ENCODE measurements at places on chromosomes 4 and X.
A peak's percentile ranks its signal among the peaks of the same experiment; 100 is the strongest.

- DNase-seq = no peak
These were observed 2.2 kb upstream of the XAGE3 start for GRCh38 chrX:52870046-52870445.

DNA sequence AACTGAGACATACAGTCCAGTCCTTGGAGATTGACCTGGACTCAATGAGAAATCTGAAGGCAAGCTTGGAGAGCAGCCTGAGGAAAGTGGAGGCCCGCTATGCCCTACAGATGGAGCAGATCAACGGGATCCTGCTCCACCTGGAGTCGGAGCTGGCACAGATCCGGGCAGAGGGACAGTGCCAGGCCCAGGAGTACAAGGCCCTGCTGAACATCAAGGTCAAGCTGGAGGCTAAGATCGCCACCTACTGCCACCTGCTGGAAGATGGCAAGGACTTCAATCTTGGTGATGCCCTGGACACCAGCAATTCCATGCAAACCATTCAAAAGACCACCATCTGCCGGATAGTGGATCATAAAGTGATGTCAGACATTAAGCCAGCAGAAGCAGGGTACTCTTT is 20.4 kb upstream of the FRMPD3 start:
- DNase-seq = peak; percentile 14

DNA sequence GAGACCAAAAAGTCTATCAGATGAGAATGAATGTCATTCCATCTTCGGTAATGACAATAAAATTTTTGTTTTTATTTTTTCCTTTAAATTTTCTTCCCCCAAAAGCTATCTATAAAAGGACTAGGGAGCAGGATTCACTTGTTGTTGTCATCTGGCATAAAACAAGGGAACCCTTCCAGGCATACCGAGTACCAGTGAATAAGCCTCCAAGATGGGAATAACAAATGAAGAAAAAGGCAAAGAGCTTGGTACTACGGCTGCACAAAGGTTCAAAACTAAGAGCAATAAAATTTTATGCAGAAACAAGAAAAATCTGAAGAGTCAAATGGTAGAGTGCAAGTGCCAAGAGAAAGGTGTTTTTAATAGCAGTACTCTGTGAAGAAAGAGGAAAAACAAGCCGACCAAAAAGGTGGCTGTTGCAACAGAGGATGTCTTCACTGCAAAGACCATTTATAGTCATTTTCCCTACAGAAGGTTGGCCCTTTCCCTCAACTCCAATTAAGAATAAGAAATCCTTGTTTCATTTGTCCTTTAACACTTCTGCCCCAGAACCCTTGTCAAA is 25.8 kb downstream of the PPP3CA start:
- no peak for DNase-seq

DNA sequence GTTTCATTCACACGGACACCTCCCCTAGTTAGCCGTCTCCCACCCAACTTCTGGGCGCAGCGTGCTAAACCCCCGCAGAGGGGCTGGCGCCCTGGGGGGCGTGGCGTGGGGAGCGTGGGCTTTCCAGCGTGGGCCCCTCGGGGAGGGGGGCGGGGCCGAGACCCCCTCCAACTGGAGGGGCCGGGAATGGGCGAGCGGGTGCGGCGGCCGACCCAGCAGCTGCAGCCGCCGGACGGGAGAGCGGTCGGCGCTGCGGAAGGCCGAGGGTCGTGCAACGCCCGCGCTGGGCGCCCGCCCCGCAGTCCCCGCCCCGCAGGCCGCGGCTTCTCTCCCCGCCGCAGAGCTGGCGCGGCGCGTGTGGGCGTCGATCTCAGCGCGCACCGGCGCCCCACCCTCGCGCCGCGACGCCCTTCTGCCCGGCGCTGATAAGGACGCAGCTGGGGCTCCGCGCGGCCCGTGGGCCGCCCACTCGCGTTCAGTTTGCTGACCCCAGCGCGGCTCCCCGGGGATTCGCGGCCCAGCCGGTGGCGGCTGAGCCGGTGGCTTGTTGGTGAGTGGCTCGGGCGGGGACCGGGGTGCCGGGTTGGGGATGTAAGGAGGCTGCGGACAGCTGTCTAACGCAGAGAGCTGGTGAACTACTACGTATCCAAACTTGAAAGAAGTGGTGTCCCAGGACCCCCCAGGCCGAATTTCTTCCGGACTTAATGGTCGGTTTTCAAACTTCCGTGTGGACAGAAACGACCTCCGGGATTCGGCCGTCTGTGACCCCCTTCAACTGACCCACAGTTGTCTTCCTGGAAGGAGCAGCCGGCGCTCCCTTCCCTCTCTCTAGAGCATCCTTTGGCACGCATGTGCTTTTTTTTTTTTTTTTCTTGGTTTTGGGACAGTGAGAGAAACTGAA is 1.5 kb downstream of the FHDC1 start:
- DNase-seq = no peak

GRCh38 chrX:38626296-38626695 is 65.0 kb downstream of the TSPAN7 start:
- DNase-seq = no peak

DNA sequence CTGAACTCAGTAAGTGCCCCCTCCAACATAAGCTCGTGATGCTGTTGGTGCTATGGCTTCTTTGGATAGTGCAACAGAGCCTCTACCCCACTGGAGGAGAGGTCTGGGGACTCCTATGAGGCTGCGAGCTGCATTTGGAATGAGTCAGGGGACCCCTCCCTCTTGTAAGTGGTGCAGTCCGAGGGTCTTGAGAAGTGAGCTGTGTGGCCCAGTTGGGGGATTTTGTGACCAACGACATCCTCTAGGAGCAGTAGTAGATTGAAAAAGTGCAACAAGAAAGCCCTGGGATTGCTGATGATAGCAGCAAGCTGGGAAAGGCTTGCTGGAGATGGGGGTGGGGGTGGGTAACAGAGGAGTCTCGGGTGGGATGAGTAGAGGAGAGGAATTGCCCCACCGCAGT is 3.1 kb downstream of the FRMPD3 start:
- no peak for DNase-seq

- no peak for DNase-seq
These were observed 52.6 kb downstream of the HPRT1 start for GRCh38 chrX:134512566-134512965.

DNA sequence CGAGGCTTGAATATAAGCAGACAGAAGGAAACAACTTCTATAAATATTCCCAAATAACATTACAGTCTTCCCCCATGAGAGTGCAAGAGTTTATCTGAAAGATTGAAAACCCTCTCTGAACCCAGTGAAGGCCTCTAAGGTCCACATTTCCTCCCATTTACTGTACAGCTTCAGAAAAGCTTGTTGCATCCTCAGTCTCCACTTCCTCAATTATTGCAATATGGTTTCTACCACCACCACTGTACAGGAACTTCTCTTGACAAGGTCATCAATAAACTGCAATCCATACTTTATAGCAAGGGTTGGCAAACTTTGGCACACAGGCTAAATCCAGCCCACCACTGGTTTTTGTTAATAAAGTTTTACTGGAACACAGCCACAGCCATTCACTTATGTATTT is 239.0 kb downstream of the THOC2 start:
- DNase-seq = no peak

DNA sequence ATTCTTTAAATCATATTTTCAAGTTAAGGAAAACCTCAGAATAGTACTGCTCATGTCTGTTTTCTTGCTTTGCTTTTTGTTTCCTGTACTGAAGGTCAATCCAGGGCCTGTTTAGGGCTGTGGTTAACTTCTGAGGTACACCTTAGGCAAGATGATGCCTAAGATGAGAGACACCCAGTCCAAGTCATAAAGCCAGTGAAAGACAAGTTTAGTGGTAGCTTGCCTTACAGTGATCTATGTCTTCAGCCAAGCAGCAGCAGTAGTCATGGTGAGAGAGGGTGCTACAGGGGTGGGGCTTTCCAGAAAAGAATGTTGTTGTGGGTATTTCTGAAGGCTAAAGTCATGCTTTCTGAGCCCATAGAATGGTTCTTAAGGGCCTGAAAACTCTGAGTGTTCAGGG is 173.7 kb downstream of the VSIG4 start:
- DNase-seq = no peak

DNA sequence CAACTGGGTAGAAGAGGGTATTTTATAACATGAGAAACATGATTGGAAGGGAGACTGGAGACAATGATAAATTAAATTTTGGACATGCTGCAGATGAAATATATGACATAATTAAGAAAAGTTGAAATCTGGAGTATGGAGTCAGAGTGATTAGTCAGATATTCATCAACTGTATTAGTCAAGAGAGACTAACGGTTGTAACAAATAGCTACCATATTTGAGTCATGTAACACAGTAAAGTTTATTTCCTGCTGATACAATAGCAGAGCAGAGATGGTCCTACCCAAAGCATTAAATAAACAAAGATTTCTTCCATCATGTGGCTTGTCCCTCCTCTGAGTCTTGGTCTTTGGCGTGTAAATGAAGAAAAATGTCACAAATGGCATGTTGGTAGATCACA is 321.3 kb downstream of the GALNTL6 start:
- DNase-seq = no peak

- DNase-seq = no peak
These were observed 10.3 kb upstream of the SEL1L3 start for GRCh38 chr4:25872851-25873631.

- DNase-seq = no peak
These were observed 29.1 kb upstream of the CD38 start for GRCh38 chr4:15749001-15749400.

- DNase-seq = no peak
These were observed 152.8 kb downstream of the ADGRA3 start for GRCh38 chr4:22363036-22363435.

- DNase-seq = no peak
These were observed 11.6 kb downstream of the SYTL4 start for GRCh38 chrX:100720301-100720700.

- no peak for DNase-seq
These were observed 573.6 kb downstream of the PPP4R3C start for GRCh38 chrX:26889574-26889973.

DNA sequence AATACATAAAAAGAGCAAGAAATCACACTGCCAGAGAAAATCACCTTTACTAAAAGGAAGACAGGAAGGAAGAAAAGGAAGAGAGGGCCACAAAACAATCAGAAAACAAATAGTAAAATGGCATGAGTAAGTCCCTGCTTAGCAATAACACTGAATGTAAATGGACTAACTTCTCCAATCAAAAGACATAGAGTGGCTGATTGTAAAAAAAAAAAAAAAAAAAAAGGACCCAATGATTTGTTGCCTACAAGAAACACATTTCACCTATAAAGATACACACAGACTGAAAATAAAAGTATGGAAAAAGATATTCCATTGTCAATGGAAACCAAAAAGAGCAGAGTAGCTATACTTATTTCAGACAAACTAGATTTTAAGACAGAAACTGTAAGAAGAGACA is 12.6 kb downstream of the CENPU start:
- DNase-seq = no peak

DNA sequence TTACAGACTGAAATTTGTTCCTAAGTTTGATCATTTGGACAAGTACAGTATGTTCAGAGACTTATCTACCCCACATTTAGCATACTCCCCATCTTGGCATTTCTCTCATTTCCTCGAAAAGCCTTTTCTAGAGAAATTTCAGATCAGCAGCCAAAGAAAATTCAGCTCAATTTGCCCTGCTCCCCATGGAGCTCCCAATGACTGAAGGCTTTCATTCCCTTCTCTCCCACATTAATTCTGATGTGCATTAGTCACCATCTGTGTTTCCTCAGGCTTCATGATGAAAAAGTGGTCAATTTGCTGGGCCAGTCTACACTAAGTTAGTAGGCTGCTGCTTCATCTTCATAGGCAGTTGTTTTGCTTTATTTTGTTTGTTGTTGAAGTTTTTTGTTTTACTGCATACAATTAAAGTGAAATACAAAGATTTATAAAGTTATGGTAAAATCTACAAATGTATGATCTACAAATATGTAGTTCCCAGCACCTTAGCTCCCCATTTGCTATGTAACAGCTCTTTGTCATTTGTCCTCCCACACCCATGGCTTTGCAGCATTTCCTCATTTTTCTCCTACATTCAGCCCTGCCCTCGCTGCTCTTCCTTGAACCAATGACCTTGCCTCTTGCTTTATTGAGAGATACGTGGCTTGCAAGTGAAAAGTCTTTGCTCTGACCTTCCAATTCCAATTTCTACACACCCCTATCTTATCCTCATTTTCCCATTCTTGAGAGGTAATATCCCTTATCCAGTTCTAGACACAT is 193.9 kb downstream of the ANAPC10 start:
- no peak for DNase-seq

DNA sequence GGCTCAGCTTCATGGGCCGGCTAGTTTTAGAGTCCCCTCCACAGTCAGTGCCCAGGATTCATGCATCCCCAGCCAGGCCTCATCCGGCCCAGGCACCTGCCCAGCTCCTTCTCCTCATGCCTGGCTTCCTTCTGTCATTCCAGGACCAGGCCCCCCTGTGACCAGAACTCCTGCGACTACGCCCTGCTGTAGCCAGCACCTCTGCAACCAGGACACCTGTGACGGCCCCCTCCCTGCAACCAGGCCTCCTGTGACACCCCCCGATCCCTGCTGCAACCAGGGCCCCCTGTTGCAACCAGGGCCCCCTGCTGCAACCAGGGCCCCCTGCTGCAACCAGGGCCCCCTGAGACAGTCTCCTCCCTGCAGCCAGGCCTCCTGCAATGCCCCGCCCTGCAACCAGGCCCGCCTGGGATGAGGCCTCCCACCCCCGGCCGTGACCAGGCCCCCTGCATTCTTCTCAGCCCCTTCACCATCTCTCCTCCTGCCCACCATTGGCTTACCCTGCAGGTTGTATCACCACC is 46.8 kb downstream of the HTRA3 start:
- no peak for DNase-seq

DNA sequence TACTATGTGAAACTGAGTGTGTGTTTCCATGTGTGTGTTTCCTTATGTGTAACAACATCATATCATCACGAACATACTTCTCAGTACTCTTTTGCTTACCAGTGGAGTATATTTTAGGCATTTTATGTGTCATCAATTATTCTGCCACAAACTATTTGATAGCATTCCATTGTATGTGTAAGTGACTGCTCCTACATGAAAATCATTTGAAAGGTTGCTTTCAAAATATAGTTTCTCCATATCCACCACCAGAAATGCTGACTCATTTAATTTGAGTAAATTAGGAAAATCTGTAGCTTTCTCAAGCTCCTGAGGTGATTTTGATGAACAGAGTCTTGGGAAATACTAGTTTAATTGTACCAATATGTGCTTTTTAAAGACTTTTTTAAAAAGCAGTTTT is 376.2 kb downstream of the PCDH18 start:
- no peak for DNase-seq

- no peak for DNase-seq
These were observed 20.5 kb downstream of the MAOB start for GRCh38 chrX:43861750-43862149.

- no peak for DNase-seq
These were observed 111.4 kb upstream of the KLHL13 start for GRCh38 chrX:118228041-118228440.

DNA sequence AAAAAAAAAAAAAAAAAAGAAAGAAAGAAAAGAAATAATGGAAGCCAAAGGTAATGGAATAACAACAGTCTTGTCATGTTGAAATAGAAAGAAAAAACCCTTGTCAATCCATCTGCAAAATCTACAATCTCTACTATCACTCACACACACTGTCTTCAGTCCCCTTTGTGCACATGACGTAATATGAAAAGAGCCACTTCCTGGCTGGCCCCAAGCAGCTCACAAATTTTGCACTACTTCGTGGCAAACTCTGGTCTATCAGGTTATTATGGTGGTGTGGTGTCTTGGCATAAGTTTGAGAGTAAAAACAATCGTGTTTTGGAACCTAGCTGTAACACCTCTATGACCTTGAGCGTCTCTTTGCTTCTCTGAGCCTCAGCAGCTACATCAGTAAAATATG is 8.3 kb upstream of the AFAP1 start:
- DNase-seq = no peak

- DNase-seq = no peak
These were observed 20.9 kb upstream of the SOD3 start for GRCh38 chr4:24774452-24774851.
